ENCODE measurements at places on chromosomes 6 and 20.

GRCh38 chr6:113594726-113595125, 262.4 kb upstream of the MARCKS start:
- DNase-seq = no peak

- DNase-seq = no peak
Observed at GRCh38 chr20:48459722-48460395, 367.9 kb downstream of the PREX1 start.

DNA sequence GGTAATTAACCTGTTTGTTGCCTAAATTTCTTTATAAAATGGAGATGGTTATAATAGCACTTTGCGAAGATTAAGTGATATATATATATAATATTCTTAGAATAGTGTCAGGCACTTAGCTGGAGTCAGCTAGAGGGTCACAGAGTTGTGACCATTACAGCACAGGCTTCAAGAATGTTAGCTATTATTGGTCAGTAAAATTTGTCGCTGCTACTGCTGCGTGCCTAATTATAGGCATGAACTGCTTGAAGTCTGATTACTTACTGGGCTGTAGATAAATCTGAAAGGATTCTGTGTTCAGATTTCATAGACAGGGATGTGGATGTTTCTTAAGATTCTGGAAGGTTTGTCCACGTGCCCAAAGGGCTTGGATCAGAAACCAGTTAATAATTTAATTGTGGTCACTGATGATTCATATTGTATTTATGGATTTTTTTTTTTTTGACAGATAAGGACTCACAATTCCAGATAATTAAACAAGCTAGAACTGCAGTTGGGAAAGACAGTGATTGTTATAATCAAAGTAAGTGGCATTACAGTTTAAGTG, 4.7 kb downstream of the SNRNP48 start:
- DNase-seq = no peak

- no peak for DNase-seq
Observed at GRCh38 chr20:48597521-48598302, 230.1 kb downstream of the PREX1 start.

- no peak for DNase-seq
Observed at GRCh38 chr20:53839423-53840176, 230.8 kb downstream of the BCAS1 start.

GRCh38 chr6:130838951-130839350, 11.7 kb downstream of the SMLR1 start:
- no peak for DNase-seq

DNA sequence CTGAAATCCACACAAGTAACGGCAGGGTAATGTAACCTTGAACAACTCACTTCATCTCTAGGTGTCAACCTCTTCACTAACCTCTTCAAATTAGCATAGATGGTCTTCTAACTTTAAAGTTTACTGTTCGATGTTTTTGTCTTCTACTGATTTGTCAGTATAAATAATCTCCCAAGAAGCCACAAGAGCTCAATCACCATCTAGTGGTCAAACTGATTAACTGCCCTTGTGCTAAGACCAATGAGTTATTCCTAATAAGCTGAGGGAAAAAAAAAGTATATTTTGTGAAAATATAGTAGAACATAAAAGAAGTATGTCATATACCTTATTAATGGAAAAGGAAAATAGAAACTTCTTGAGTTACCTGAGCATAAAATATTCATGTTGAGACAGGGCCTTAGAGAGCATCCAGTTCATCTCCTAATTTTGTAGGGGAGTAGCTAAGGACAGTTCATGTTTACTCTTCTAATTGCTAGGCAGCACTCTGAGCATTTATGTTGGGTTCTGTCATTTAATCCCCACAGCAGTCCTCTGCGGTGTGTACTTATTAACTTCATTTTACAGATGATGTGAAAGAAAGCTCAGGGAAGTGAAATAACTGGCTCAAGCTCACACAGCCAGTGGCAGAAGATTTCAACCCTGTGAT, 317.1 kb downstream of the ESR1 start:
- peak; percentile 1 for DNase-seq

GRCh38 chr6:54428431-54428830, 120.2 kb downstream of the TINAG start:
- no peak for DNase-seq

- DNase-seq = no peak
Observed at GRCh38 chr6:108588586-108588985, 27.9 kb downstream of the FOXO3 start.

- DNase-seq = no peak
Observed at GRCh38 chr20:6802227-6802626, 34.7 kb downstream of the BMP2 start.

GRCh38 chr20:19750907-19751636, 7.0 kb upstream of the RIN2 start:
- DNase-seq = no peak

DNA sequence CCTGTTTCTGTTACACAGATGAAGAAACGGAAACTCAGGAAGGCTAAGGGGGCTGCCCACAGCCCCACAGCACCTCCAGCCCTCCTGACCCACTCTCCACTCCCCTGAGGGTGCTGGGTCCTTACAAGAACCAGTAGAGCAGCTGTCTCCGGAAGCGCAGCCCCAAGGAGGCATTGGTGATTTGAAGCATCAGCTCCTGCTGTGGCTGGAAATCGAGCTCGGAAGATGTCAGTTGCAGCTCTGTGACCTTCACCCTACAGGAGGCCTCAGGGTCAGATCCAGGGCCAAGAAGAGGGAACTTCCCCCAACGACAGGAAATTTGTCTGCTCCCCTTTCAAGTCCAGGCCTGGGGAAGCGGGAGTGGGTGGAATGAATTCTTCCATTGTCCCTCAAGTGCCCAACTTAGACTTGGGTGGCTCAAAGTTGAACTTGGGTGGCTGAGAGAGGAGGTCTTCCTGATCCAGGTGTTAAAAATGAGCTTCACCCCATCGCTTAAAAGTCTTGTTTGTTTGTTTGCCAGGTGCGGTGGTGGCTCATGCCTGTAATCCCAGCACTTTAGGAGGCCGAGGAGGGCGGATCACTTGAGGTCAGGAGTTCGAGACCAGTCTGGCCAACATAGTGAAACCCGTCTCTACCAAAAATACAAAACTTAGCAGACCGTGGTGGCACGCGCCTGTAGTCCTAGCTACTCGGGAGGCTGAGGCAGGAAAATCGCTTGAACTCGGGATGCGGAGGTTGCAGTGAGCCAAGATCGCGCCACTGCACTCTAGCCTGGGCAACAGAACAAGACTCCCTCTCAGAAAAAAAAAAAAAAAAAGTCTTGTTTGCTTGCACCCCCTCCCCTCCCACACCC, 1.9 kb downstream of the PLTP start:
- no peak for DNase-seq

- DNase-seq = no peak
Observed at GRCh38 chr6:113847447-113847846, 9.7 kb upstream of the MARCKS start.

- DNase-seq = no peak
Observed at GRCh38 chr6:137370871-137371633, 123.1 kb downstream of the OLIG3 start.

- no peak for DNase-seq
Observed at GRCh38 chr6:26196846-26197635, 109.8 kb downstream of the HFE start.

- DNase-seq = no peak
Observed at GRCh38 chr20:44118185-44119033, 68.6 kb downstream of the JPH2 start.

GRCh38 chr6:25942561-25943147, 12.2 kb upstream of the SLC17A2 start:
- DNase-seq = peak; percentile 49

DNA sequence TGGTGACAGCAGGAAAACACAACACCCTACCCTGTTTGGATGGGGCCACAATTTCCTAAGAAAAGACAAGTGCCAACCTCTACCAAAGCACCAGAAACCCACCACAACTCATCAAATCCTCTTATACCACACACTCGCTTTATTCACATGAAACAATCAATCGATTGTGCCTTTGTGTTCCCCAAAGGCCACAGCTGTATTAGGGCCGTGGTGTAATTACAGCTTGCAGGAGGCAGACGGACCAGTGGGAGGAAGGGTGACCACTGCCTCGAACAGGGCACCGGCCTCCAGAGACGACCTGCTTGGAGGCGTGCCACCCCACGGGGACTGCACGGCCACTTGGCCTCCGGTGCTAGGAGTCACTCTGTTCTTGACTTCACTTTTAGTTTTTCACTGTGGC, 264.1 kb downstream of the FOXC1 start:
- no peak for DNase-seq

DNA sequence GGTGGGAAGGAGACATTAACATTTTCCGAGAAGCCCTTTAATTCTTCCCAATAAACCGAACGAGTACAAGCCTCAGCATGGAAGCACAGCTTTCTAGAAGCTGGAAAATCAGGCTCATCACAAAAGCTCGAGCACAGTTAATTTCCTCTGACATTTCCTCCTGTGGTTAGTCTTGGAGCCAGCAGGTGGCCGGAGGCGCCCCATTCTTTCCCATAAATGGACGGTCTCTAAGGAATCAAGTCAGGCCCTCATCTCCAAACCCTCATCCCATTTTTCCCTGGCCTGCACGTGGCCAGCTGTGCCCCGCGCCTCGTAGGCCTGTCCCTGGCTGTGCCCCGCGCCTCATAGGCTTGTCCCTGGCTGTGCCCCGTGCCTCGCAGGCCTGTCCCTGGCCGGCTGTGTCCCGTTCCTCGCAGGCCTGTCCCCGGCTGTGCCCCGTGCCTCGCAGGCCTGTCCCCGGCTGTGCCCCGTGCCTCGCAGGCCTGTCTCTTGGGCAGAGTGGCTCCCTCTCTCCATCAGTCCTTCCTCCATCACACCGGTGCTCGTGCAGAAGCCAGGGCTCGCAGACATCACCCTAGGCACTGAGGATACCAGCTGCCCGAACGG, 19.7 kb upstream of the NTSR1 start:
- DNase-seq = no peak

GRCh38 chr6:17015551-17016381, 86.1 kb upstream of the STMND1 start:
- DNase-seq = no peak

DNA sequence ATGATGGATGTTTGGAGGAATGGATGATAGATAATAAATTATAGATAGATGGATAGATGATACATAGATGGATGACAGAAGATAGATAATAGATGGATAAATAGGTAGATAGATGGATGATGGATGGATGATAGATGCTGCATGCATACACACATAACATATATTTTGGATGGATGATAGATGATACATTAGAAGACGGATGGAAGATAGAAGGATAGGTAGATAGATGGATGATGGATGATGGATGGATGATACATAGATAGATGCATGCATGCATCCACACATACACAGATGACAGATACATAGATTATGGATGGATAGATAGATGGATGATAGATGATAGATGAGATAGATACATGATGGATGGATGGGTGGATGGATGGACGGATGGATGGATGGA, 387.8 kb downstream of the TAF4 start:
- DNase-seq = no peak

- DNase-seq = no peak
Observed at GRCh38 chr6:1287103-1287591, 24.8 kb upstream of the FOXQ1 start.

DNA sequence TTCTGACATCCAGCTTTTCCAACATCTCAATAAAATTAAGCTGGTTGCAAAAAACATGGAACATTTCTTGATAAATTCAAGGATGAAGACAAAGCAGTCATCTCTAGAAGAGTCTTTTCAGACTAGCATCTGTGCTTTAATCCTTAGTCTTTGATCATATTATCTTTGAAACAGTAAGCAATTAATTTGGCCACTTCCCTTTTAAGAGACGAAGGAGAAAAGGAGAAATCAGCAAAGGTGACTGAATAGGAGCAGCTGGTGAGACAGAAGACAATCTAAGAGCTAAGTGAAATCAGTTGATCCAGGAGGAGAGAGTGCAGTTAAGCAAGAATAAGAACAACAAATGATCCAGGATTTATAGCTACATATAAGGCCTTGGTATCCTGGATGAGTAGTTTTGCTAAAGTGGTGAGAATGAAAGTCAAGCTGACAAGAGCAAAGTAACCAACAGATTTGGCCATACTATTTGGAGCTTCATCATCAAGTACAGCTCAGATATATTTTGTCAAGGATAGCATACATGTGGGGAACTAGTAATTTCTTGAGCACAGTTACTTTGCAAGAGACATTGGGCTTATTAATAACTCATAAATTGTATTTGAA, 215.5 kb downstream of the ADGB start:
- DNase-seq = no peak

DNA sequence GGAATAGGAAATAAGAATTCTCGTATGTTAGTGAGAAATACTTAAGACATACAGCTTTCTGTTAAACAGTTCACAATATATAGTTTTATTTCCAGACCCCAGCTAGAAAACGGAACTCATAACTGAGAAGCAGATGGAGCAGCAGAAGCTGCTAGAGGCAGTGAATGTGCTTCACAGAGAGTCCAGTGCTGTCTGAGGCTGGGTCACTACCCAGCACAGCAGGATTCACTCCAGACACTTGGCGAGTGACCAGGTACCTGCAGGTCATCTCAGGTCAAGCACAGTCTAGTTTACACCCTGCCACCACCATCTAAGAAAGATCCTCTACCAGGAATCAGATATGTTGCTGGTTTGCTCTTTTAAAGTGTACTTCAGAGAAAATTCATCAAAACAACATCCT, 243.1 kb upstream of the RAB32 start:
- no peak for DNase-seq

DNA sequence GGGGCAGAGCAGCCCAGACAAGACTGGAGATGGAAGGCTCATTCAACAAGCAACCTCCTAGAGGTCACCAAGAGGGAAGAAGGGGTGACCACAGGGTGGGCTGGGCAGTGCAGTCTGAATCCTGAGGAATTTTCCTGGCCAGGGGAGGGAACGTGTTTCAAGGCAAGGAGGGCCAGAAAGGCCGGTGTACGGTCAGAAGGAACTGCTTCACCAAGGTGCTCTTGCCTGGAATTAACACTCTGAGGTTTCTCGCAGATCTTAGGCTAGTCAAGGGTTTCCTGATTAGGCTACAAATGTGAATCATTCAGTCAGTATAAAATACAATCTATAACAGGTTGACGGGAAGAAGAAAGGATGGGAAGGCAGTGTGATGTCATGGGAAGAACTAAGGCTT, 199.3 kb downstream of the LRFN2 start:
- no peak for DNase-seq

DNA sequence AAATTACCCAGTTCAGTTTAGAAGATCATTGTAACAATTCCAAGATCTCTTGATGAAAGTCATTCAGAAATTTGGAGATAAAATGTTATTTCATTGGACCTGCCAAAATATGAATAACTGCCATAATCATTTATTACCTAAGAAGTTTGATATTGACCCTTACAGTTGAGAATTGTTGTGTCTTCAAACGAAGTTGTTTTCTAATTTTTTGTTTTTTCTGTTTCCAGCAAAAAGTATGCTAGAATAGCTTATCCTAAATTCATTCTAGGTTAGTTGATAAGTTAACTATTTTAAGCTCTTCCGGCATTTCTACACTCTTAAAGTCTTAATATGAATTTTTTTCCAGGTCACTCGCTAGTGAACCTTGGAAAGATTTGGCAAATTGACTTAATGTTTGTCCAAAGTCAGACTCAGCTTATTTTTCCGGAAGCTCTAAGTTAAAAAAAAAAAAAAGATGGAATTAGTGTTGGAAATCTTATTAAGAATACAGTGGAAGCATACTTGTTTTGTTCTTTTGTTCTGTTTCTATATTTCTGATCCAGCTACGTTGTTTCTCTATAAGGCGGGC, 28.9 kb downstream of the CYP24A1 start:
- DNase-seq = no peak

- no peak for DNase-seq
Observed at GRCh38 chr6:112221981-112222852, 32.1 kb downstream of the LAMA4 start.

- no peak for DNase-seq
Observed at GRCh38 chr20:6395695-6396094, 272.9 kb upstream of the FERMT1 start.

- peak; percentile 88 for DNase-seq
Observed at GRCh38 chr6:72939004-72939403, 286.3 kb downstream of the KHDC1L start.

All from NCI-H1694 treated with DMSO at 0.1 percent for 48 hours (cell line).